IPS-NIHi11 (cell line): ENCODE measurements at places on chromosomes 12 and 14.

DNA sequence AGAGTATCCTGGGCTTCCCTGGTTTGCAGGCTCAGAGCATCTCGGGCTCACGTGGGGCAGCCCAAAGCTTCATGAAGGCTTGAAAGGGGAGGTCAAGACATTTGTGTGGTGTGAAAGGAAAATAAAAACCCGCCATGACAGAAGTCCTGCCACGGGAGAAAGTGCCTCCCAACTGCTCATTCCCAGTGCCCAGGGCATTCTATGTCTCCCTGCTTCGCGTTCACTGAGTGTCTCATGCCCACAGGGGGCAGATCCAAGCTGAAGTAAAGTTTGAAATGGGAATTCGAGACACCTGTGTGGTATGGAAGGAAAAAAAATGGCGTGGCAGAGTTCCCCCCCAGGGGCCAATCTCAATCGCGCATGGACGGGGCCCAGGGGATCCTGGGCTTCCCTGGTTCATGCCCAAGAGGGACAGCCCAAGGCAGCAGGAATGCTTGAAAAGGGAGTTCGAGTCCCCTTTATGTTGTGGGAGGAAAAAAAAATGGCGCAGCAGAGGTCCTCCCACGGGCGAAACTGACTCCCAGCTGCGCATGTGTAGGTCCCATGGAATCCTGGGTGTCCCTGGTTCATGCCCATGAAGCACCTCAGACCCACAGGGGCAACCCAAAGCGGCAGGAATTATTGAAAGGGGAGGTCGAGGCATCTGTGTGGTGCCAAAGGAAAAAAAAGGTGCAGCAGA lies 576.7 kb downstream of the ALG10 start:
- DNase-seq, result no peak

DNA sequence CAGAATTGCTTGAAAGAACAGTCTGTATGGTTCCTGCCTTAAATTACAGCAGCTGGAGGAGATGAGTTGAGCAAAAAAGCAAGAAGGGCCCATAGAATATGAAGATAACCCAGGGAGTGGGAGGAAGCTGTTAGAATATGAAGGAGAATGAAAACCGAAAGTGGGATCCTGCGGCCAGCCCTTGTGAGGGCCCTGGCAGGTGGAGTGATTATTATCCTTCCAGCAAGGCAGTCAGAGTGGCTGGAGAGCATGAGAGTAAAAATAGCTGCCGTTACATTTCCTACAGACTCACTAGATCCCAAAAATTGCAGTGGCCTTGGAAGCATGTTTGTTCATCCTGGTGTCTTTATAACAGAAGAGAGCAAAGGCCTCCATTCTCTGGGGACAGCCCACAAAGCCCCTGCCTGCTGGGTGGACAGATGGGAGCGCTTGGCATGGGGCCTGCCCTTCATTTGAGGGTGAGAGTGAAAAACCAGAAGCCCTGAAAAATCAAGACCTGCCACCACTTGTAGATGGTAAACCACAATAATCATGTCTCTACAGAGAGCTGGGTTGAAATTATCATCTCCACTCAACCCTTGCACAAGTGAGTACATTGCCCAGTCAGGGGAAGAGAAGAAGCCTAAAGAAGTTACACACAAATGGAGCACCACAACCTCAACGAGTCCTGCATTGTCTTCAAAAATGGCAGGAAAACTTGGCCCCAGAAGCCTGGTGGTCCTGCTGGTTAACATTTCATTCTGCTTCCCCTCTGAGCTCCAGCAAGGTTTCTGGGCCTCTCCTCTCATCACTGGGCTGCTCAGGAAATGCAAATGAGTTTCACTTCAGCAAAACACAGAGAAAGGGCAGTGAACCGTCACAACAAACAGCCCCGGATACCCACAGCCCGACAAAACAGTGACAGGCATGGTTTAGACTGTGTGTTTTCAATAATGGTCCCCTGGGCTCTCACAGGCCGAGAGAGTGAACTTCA lies 20.5 kb downstream of the ZDHHC22 start:
- no peak for DNase-seq

DNA sequence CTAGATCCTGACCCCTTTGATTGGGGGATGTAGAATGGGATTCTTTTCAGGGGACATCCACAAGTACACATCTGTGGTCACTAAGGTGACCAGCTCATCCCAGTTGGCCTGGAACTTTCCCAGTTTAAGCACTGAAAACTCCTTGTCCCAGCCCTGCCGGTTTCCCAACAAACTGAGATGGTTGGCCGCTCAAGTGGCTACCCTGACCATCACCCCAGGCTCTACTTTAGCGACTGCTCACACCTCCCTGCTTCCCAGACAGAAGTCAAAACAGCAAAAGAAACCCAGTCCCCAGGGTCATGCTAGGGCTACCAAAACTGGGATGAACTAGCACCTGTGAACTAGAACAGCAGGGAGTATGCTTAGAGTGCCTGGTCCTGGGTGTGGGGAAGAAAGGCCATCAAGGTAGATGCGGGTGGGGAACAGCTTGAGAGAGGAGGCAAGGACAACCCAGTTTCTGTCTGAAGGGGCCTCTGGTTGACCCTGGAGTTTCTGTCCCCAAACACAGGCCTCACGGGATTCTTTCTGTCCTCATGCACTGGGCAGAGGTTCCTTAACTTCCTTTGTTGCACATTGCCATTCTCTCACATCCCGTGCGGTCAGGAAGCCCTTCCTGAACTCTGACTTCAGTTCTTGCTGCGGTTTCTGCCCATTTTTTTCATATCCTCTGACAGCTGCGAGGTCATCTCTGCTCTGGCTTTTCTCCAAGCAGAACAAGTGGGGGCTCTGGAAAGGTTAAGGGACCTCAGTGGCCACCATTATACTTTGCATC lies 1.6 kb downstream of the LTB4R start:
- no peak for DNase-seq

- no peak for DNase-seq
Observed at GRCh38 chr14:44940211-44940610, 21.5 kb downstream of the KLHL28 start.

GRCh38 chr12:6627616-6628015 lies 8.1 kb downstream of the LPAR5 start:
- no peak for DNase-seq

DNA sequence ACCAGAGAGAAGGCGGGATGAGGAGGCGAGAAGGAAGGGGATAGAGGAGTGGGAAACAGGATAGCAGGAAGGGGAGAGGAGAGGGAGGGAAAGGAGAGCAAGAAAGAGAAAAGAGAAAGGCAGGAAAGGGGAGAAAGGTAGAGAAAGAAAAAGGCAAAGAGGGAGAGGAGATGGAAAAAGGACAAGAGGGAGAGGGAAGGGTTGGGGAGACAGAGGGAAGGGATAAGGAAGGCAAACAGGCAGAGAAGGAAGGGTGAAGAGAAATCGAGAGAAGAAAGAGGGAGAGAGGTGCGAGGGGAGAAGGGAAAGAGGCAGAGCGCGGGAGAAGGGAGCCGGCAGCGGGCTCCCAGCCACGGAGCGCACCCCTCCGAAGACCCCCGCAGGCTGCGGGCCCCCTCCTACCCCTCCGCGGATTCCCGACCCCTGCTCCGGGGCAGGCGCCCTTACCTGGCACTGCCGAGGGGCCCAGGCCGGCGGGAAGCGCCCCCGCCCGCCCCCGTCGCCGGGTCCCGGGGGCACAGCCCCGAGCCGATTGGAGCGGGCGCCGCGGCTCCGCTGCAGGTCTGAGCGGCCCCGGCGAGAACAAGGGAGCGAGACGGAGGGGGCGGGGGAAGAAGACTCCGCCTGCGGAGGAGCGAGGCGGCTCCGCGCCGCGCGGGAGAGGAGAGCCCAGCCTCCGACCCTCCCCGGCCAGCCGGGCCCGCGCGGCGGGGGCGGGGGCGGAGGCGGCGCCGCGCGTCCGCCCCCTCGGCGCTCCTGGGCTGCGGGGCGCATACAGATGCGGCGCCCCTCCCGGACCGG lies at the start of gene CDH24:
Gene CDH24, minus strand, starts transcription at position 565 of the 801 bp plus-strand sequence. CDS start 1,787 bp downstream, outside the sequence.
- DNase-seq, result peak; percentile 87

GRCh38 chr12:13471471-13471870 lies 274.9 kb downstream of the EMP1 start:
- DNase-seq, result no peak

DNA sequence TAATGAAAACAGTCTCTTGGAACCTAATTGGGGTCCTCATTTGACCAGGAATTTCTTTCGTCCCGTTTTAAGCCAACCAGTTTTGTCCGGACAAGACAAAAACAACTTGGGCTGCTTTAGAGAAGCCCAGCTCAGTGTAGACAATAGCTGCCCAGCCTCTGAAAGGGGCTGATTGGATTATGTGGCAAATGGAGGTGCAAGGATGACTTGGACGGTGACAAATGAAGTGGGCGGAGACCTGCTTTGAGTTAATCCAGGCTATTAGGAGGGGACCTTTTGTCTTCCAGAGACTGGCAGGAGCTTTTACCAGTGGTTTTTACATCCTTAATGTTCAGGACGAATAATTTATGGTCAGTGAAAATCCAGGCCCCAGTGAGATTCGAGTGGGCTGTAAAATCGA lies 4.8 kb downstream of the MEG3 start:
- DNase-seq, result peak; percentile 40

- no peak for DNase-seq
Observed at GRCh38 chr14:104086661-104087461, 1.4 kb downstream of the ASPG start.

GRCh38 chr12:60259225-60259624 lies 663.4 kb downstream of the SLC16A7 start:
- no peak for DNase-seq

- no peak for DNase-seq
Observed at GRCh38 chr12:124210991-124211577, 83.8 kb upstream of the RFLNA start.

DNA sequence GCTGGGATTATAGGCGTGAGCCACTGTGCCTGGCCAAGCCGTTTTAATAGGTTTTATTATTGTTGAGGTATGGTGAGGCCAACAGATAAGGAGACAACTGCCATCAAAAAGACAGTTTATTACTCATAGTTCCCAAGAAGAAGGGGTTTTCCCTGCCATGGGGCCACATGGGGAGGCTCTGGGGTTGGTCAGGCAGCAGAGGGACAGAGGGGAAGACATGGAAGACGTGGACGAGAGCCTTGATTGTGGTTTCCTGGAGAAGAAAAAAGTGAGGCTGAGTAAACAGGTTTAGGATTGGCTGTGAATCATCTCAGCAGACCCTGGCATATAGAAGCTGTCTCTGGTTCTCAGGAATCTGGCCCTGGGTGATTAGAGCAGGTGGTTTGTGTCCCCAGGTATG lies 69.9 kb downstream of the FOXN4 start:
- no peak for DNase-seq

- no peak for DNase-seq
Observed at GRCh38 chr12:115351514-115352077, 667.6 kb upstream of the TBX3 start.

GRCh38 chr12:27148373-27148772 lies 66.0 kb upstream of the C12orf71 start:
- DNase-seq, result no peak

- peak; percentile 97 for DNase-seq
Observed at GRCh38 chr12:47773062-47773857, at the start of gene SLC48A1. SLC48A1 (plus strand) TSS chr12:47773238; CDS start chr12:47773305, 67 bp downstream.

DNA sequence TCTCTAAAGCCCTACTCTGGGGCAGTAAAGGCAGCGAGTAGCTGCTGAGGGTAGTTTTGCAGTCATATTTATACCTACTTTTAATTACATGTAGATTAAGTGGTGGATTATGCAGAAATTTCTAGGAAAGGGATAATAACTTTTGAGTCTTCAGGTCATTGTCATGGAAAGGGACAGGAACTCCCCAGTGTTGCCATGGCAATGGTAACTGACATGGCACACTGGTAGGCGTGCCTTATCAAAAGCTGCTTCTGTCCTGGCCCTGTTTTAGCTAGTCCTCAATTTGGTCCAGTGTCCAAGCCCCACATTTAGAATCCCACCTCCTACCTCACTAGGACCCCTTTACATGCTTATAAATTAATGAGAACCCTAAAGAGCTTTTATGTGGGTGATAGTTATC lies 303.1 kb downstream of the VRK1 start:
- DNase-seq, result peak; percentile 21

DNA sequence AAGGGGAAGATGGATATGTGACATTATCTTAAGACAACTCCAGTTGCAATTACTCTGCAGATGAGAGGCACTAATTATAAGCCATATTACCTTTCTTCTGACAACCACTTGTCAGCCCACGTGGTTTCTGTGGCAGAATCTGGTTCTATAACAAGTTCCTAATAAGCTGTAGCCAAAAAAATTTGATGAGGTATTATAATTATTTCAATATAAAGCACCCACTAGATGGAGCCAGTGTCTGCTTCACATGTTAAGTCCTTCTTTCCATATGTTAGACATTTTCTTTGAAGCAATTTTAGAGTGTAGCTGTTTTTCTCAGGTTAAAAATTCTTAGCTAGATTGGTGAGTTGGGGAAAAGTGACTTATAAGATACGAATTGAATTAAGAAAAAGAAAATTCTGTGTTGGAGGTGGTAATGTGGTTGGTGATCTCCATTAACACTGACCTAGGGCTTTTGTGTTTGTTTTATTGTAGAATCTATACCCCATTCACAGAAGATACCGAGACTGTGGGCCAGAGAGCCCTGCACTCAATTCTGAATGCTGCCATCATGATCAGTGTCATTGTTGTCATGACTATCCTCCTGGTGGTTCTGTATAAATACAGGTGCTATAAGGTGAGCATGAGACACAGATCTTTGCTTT lies 36.9 kb downstream of the PSEN1 start:
- DNase-seq, result no peak
